Stimulated activated CD4-positive, alpha-beta T cell treated with anti-CD3 and anti-CD28 coated beads, Interleukin-1b, Interleukin-23, amount 100 ng/mL, for 1 hour (primary cell): ENCODE measurements at places on chromosomes 5 and 9.

- DNase-seq = no peak
These were observed 51.8 kb downstream of the POU4F3 start for GRCh38 chr5:146390469-146390868.

DNA sequence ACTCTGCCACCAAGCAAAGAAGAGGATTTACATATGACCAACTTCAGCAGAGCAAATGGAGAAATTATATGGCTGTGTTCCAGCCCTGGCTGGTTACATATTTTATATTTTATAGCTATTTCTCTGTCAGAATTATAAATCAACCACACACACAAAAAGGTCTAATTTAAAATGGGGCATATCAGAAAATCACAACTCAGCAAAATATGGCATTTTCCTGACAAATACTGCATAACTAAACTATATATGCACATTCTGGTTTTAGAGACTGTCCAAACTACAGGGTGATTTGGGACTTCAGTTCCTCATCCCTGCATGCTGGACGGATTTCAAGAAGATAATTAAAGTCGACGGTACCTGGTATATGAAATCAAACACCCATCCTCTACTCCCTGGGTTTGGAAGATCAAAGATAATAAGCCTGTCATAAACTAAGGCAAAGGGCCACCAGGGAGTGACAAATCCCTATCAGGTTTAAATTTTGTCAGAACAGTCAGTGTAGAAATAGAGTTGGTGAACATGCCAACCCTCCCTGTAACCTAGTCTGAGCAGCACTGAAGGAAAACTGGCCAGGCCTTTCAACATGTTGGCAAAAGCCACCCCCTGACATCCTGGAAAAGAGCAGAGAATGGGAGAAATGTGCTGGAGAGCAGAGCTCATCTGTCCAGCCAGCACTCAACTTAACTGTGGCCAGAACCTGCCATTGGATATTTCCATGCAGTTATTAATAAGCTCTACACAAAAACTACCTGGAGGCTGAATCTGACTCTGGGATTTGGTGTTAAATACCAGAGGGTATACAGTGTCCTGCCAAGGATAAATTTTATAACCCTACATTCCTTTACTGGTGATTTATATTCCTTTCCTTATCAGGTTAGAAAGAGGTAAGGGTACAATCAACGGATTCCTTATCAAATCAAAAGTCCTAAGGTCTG lies 235.7 kb downstream of the ENC1 start:
- no peak for DNase-seq

DNA sequence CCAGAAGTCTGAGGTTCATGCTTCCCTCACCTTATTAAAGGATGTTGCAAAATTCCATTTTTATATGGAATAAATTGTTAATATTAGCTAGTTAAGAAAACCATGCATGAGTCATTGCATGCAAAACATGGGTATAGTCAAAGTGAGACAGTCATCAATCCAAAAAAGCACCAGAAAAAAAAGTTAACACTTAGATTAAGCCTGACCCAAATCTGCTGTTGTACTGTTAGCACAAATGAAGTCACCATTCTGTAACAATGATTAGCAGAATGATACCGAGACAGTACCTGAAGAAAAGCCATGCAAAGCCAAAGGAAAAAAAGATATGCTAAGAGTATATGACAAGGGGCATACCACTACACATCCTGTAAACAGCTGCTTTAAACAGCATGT lies 49.5 kb downstream of the PKD2L2 start:
- DNase-seq = no peak

- no peak for DNase-seq
These were observed 63.8 kb upstream of the CCNG1 start for GRCh38 chr5:163373436-163374084.

GRCh38 chr5:172544371-172545095 lies 90.2 kb upstream of the SH3PXD2B start:
- DNase-seq = no peak

DNA sequence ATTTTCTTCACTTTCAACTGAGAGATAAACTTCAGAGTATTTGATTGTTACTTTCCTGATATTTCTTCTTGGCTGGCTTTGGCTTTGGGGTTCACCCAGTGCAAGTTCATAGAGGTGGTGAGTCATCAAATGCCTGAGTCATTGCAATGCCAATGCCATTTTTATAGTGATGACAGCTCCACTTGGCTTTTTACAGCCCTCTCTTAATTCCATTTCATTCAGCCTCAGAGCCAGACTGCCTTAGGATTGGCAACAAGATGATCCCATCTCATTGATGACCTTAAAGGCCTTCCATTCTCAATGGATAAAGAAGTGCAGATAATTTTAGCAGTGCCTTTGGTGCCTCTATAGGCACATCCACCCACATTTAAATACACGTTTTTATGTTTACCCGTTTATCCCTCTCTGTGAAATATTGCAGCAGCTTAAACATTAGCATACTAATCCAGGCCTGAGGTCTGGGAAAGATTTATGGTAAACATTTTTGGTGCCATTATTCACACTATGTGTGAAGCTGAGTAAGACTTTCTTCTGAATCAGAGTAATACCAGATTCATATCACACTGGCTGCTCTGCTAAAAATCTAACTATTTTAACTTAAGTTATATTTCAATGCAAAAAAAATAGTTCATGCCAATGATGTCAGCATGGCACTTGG lies 88.9 kb upstream of the TYRP1 start:
- no peak for DNase-seq

DNA sequence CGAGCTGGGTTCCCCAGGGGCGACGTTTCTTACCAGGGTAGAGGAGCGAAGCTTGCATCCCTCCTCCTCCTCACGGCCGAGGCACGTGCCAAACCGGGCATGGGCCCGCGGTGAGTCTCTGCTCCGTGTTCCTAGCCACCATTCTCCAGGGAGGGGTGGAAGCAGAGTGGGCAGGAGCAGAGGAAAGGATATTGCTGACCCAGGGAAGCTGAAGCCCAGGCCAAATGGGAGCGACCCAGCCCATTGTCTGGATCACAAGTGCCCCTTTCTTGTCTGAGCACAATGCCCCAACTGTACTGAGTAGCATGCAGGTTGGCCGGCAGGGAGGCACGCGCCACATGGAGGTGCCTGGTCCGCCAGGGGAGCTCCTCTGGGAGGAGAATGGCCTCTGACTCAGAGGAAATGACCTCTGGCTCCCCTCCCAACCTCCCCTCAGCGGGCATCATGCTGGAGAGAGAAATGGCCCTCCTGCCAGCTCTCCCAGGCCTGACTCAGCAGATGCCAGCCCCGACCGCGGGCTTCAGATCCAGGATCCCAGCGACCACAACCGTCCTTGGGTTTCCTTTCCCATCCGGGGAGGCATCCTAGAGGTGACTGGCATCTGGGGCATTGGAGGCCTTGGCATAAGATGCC lies 1.1 kb downstream of the PRR7 start:
- DNase-seq = no peak

DNA sequence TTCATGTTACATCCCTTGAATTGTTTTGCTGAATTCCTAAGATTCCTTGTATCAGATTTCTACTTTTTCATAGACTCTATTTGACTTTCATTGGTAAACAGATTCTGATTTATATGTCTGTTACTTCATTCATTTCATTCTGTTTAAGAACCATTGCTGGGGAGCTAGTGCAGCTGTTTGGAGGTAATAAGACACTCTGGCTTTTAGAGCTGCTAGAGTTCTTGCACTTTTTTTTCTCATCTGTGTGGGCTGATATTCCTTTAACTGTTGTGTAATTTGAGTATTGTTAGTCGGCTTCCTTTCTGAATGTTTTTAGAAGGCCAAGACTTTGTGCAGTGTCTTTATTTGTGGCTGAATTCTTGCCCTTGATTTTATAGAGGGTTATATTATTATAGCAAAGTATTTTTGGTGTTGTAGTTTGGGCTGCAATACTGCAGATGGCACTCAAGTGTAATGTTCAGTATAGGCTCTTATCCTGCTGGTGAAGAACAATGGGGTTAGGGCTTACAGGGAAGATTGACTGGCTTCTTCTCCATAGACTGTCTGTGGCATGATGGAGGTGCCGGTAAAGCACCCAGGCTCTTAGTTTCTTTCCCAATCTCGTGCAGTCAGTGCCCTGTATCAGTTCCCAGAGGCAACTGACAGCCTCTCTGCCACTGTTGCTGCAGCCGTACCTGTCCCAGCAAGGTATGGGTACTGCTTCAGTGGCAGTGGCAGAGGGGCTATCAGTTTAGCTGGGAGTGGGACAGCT lies 162.2 kb downstream of the OXCT1 start:
- no peak for DNase-seq

DNA sequence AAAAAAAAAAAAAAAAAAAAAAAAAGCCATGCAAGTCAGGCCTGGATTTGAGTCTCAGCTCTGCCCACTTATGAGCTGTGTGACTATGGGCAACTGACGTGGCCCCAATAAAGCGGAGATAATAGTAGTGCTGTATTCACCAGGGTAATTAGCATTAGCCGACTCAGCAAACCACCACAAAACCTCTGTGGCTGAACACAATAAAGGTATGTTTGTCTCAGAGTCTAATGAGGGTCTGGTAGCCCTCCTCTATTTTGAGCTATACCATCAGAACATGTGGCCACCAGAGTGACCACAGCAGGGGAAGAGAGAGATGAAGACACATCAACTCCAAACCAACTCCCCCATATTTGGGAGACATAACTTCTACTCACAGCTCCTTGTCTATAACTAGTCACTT lies 15.9 kb downstream of the SWI5 start:
- no peak for DNase-seq

DNA sequence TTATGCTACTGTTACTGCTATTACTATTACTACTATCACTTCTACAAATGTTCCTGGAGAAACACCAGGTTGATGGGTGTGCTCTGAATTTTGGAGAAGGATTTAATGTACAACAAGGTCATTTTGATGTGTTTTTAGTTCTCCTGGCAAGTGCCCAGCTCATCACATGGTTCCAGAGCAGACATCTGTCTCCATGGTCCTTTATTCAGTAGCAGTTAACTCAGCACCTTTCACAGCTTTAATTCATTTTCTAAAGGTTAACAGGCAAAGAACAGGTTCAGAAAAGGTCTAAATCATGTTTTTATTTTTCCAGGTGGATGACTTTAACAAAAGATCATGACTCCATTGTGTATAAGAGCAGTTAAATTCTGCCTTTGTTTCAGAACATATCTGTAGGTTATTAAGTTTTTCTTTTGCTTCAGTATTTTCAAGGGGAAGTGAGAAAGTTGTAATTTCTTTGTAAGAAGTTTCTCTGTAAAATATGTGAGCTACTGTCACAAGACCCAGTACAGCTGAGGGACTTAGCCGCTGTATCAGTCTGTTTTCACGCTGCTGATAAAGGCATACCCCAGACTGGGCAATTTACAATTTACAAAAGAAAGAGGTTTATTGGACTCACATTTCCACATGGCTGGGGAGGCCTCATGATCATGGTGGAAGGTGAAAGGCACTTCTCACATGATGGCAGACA lies 41.9 kb downstream of the MTRR start:
- no peak for DNase-seq

DNA sequence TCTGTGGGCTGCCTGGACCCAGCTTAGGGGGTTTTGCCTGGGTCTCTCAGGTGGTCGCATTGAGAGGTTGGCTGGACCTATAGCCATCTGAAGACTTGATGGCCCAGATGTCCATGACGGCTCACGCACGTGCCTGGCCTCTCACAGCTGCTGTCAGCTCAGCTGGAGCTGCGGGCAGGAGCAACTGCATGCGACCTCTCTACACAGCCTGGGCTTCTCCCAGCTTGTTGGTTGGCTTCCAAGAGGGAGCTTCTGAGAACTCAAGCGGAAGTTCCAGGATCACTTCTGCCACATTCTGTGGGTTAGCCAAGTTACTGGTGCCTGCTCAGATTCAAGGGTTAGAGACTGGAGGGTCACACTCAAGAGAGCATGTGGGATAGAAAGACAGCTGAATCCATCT lies 99.2 kb downstream of the DAPK1 start:
- DNase-seq = no peak

- DNase-seq = no peak
These were observed 12.9 kb downstream of the TLE4 start for GRCh38 chr9:79584655-79584982.

- no peak for DNase-seq
These were observed 58.3 kb upstream of the LHFPL2 start for GRCh38 chr5:78706825-78707224.

DNA sequence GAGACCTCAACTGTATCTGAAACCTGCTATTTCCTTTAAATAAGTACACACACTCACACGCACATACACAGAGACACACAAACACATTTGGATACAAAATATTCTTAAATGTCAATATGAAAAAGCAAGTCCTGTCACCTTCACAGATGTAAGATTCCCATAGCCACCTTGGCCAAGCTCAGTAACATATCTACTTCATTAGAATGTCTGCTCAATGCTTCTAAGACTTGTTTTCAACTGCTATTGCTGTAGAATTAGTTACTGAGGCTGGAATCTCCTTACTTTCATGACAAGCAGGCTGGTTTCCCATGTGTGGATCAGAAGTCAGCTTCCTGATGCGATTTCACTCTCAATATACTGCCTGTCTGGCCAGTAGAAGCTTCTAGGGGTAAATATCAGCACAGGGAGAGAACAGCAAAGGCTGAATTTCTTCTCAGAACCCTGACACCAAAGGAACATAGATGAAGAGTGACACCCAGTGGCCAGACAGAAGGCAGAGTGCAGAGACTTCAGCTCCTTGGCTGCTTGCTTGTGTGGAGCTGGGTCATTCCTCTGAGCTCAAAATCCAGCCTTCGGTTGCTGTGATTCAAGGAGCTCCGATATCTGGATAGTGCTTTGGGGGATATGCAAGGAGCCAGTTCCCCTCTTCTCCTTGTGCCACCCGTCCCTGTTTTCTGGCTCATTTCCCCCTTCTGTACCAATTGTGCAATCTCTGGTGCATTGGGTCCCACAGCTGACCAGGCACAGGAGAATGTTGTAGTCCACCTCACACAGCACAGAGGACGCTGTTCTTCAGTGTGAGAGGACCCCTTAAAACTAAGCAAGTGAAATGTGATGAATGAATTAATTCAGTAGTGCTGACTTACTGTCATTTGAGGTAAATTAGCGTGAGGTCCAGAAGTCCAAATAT lies 26.6 kb upstream of the ABLIM3 start:
- no peak for DNase-seq
